H9 (cell line): ENCODE measurements at places on chromosomes 13 and 19.

DNA sequence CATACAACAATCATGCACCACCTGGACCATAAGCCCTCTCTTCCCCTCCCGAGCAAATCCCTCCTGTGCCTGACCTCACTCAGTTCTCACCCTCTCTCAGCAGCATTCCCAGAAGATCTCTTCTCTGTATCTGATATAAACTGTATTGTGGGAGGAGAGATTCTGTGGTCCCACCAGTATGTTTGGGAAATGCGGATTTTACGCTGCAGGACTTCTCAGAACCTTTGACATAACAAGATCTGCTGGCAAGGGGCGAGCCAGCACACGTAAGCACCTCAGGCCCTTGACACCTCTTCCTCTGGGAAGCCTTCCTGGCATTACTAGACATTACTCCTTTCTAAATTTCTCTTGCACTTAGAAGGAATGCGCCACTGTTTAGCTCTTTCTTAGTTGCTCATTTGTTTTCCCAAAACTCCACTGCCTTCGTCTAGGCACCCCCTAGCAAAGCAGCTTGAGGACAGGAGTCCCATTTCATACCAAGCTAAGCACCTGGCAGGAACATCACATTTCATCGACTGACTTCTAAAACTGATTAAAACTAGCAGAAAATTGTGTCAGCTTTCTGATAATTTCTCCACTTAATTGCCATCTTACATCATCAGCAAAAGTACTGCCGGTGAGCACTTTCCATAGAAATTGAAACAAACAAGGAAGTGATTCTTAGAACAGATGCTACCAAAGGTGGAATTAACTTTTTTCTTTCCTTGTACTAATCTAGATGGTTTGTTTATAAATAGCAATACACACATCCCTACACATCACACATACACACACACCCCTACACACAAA lies 63.2 kb downstream of the CCDC70 start:
- DNase-seq, result peak; percentile 12

DNA sequence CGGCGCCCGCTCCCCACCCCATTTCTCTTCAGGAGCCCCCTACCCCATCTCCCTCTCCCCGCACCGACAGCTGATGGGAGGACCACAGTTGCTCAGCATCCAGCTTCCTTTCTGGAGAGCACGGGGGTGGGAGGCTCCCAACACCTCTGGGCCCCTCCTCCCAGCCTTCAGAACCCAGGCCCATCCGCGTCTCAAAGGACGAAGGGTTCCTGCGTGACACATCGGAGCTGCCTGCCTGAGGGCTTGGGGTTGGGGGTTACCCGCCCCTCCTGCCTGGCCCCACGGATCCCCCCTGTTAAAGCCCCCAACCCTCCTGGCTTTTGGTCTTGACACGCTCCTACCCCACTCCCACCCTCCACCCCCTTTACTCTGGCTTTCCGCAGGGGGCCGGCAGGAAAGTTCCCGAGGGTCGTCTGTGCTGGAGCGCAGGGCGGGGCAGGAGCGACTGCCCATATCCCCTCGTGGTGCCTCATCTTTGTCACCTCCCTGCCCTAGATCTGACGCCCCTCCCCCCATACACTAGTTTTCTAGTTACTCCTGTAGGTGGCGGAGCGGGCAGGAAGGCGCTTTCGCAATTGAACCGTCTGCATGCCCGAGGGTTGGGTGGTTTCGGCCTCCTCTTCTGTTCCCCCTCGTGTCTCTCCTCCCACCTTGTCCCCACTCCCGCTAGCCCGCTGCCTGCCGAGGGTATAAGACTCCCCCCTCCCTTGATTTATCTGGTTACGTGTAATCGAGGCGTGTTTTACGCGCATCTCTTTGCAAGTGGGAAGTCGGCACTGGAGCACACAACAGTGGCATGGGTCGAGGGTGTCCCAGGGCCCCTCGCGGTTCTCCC lies 924 bp downstream of the TRAPPC5 start:
- peak; percentile 88 for DNase-seq

DNA sequence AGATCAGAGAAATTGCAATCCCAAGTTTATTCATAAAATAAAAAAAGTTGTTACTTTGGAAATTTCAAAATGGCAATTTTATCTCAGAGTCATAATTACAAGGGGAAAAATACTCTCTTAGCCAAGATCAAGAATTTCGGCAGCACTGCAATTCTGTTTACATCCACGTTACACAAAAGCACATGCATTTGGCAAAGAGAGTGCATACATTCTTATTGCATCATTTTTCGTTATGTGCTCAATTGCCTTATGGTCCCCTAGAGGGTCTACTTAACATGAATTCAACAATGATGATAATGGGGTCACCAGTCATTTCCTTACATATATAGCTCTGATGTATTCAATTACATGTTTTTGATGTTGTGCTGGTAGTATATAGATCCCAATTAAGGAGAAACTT lies 498.0 kb downstream of the DIAPH3 start:
- no peak for DNase-seq

DNA sequence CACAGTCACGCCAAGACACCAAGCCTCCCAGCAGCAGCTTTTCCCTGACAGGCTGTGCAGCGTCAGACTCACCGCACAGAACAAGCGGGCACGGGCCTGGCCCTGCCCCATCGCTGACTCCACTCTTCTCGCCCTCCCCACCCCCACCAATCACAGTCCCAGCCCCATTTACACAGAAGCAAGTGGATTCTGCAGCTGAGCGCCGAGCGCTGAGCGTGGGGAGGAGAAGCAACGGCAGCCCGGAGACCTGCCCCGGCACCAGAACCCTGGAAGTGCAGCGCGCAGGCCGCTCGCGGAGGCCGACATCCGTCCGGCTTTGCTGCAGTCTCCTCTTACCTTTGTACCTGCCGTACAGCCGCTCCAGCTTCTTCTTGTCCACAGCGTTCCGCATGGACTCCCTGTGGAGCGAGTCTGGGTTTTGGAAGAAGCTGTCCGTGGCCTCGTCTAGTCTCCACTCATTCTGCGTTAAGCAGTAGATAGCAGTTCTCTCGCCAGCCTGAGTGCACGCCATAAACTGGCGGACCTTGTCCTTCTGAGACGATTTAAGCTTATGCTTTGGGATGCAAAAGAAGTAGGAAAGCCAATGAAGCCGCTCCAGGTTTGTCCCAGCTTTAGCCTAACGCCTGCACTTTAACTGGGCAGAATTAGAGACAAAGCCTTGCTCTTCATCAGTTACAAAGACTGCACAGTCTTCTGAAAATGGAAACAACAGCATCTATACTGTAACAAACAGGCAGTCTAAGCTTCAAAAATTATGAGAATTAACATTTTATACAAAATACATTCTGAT lies 6.8 kb downstream of the DCUN1D2 start:
- DNase-seq, result no peak

- no peak for DNase-seq
Observed at GRCh38 chr13:110808138-110808537, 94.6 kb downstream of the ING1 start.

DNA sequence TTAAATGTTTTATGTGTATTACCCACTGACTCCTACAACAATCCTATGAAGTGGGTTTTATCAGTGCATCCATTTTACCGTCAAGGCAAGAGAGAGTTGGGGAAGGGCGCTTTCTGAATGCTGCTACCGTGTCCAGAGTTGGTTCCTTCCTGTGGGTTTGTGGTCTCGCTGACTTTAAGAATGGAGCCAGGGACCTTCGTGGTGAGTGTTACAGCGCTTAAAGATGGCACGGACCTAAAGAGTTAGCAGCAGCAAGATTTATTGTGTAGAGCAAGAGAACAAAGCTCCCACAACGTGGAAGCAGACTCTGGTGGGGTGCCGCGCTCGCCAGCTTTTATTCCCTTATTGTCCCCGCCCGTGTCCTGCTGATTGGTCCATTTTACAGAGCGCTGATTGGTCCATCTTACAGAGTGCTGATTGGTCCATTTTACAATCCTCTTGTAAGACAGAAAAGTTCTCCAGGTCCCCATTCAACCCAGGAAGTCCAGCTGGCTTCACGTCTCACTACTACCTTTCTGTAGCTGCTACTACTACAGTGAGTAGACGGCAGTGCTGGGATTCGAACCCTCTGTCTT lies 6.1 kb downstream of the OSCAR start:
- DNase-seq, result no peak

GRCh38 chr19:3190921-3191805 lies 5.4 kb downstream of the NCLN start:
- DNase-seq, result no peak

GRCh38 chr13:44523146-44524015 lies 52.7 kb downstream of the TSC22D1 start:
- DNase-seq, result no peak

DNA sequence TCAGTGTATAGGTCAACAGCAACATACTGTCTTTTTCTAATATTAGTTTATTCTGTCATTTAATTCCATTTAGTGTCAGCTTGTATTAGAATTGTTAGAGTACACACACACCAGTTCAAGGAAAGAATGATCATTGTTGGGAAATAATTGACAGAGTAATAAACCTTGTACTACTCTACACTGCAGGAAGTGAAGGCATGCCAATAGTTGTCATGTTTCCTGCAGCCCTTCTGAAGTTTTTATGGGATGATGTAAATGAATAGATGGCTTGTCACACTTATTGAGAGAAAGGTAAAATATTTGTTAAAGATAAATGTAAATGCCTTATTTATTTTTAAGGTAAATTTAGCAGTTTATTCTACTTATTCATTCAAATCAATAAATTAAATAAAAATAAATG lies 306.9 kb upstream of the KLHL1 start:
- no peak for DNase-seq

DNA sequence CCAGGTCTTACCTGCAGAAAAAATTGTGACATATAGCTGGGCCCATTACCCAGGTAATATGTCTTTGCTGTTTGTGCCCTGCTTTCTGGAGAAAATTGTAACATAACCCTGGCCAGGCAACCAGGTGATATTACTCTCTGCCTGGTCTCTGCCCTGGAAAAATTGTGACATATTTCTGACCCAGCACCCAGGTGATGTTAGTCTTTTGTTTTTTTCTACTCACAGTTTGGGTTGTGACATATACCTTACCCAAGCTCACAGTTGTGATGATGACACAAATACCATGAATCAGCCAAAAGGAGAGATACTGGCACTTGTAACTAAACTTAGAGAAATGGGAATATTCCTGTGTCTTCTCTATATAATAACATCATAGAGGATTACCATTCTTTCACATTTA lies 6.5 kb upstream of the ZNF726 start:
- no peak for DNase-seq

DNA sequence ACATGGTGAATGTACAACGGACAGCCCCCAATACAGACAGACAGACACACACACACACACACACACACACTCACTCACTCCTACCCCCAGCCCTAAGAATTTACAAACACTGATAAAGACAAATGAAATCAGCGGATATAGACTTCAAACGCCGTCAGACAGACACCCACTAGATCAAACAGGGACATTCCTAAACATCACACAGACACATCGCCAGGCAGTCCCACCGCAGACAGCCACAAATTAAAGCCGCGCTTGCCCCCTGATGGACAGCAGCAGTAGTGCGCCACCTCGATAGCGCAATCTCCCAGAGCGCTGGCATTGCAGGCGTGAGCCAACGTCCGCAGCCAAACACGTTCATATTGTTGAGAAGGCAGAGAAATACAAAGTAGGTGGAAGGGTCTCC lies 24.7 kb upstream of the ADGRE1 start:
- peak; percentile 93 for DNase-seq

DNA sequence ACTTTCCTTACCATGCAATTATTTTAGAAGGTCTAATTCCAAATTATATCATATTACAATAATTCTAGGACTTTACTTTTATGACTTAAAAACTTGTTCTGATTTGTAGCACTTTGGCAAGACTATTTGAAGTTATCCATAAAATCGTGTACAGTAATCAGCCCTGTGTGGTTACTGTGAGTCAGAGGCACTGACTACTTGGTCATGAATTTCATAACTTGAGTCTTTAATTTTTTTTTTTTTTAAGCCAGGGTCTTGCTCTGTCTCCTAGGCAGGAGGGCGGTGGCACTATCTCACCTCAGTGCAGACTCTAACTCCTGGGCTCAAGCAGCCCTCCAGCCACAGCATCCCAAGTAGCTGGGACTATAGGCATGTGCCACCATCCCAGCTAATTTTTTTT lies 1319.2 kb upstream of the SLC10A2 start:
- DNase-seq, result no peak

DNA sequence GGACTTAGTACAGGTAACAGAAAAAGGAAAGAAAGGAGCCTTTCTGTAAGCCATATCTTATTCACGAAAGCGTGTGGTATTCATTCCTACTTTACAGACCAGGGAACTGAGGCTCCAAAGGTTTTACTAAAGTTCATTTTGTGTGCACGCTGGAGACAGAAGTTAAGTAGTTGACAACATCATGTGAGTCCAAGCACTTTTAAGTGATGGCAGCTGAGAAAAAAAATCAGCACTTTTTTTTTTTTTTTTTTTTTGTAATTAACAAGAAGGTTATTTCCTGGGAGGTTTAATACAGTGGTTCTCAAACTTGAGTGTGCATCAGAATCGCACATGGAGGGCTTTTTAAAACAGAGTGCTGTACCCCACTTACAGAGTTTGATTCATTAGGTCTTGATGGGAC lies 2.0 kb downstream of the DNAJC3 start:
- no peak for DNase-seq

GRCh38 chr13:64884976-64885375 lies 2345.2 kb downstream of the PCDH9 start:
- DNase-seq, result no peak

GRCh38 chr13:20125783-20126165 lies 35.1 kb downstream of the GJA3 start:
- DNase-seq, result peak; percentile 5

- no peak for DNase-seq
Observed at GRCh38 chr13:45328661-45329111, 12.3 kb downstream of the TPT1 start.

DNA sequence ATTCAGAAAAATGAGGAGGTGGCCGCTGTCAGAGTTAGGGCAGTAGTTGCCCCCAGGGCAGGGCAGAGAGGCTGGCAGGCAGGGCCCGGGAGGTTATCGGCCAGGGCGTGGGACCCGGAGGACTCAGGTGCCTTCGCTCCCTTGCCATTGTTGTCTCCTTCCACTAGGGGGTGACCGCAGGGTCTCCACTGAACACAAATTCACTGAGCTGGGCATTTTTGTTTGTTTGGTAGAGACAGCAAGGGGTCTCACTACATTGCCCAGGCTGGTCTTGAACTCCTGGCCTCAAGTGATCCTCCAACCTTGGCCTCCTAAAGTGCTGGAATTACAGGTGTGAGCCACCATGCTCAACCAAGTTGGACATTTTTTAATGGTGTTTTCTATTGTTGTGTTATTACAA lies 25.1 kb downstream of the CARS2 start:
- peak; percentile 62 for DNase-seq

- peak; percentile 77 for DNase-seq
Observed at GRCh38 chr19:6260912-6261650, 18.7 kb downstream of the MLLT1 start.

DNA sequence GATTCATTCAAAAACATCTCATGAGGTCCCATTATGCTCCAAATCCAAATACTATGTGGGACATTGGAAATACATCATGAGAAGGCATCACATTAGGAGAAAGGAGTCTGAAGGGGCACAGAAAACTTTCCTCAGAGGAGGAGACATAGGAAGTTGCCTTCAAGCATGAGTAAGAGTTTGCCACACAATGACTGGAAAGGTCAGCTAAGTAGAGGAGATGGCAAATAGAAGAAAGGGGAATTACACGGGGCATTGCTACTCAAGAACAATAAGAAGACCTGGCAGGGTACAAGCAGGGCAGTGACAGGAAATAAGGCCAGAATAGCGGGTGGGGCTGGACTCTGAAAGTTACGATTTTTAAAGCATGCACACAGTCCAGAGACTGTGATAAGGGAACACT lies 231.6 kb downstream of the SPRY2 start:
- DNase-seq, result no peak

GRCh38 chr13:75685239-75685697 lies 49.1 kb downstream of the LMO7 start:
- DNase-seq, result peak; percentile 52
